ENCODE measurements at places on chromosomes 2 and 18.

- no peak for DNase-seq
These were observed 220.2 kb upstream of the APCDD1 start for GRCh38 chr18:10234281-10234680.

GRCh38 chr2:133421516-133422324, 146.5 kb downstream of the NCKAP5 start:
- DNase-seq = no peak

DNA sequence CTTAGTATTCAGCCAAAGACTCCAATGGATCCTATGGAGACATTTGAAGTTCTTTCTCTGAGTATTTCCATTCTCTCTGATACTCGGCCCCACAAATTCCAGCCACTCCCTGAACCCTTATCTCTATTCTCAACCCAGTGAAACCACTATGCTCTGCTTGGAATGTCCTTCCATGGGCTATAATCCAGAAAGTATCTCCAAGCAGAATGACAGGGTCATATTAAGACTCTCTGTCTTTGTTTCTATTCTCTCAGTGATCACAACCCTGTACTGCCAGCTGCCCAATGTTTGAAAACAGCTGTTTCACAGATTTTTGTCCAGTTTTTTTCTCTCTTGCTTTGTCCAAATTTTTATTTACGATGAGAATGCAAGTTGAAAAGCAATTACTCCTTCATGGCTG, 21.9 kb downstream of the CHMP3 start:
- DNase-seq = no peak

- DNase-seq = no peak
These were observed 33.7 kb upstream of the ZNF516 start for GRCh38 chr18:76528477-76529432.

DNA sequence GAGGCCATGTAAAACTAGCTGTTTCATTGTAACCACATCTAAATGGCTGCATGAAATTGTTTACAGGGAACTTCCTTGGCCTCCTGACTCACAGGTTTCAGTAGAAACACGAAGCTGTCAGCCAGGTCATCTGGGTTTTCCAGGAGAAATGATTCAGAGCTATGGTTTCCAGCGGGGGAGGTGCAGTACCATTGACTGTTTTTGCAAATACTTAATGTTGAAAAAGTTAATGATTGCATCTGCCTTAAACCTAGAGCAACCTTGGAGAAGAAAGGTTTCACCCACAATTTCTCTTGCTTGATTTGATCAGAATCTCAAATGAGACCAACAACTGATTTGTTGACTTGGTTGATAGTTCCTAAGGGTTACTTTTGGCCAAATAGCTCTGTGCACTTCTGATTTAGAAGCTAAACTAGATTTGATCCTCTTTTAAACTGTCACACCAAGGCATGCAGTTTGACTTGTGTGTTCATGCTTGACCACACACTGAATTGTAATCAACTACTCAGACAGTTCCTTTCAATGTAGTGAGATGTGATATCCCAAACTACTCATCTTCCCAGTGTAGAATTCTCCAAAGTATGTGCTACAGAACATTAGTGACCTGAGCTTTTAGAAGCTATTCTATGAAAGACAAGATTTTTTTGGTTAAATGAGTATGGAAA, 193.5 kb upstream of the CHST9 start:
- no peak for DNase-seq

DNA sequence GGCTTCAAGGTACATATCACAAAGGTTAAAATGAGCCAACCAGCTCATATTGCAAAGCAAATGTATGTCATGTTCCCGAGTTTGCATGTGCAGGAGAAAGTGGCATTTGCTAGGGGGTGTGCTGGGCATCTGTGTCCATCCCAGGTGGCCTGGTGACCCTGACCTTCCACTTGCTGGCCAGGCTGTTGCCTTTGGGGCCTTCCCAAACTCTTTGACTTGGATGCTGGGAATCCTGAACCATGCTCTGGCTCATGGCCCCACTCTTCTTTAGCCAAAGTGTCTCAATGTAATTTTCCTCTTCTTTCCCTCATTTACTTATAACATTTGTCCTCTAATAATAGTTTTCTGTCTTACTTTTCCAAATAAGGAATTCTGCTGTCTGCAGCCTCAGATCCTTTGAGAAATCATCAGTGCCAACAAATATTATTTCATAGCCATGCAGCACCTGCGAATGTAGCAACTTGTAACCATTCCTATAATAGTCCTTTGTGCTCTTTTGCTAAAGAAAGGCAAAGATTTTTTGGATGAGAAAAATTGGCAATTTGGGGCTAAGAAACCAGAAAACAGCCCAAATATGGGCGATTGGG, 64.2 kb downstream of the MTCL1 start:
- DNase-seq = no peak

All from effector CD4-positive, alpha-beta T cell (primary cell).